ENCODE measurements at places on chromosomes 3 and 15.

- DNase-seq = no peak
These were observed 17.2 kb upstream of the TCAIM start for GRCh38 chr3:44321335-44321734.

GRCh38 chr3:120393761-120394160 lies 44.6 kb upstream of the LRRC58 start:
- no peak for DNase-seq

DNA sequence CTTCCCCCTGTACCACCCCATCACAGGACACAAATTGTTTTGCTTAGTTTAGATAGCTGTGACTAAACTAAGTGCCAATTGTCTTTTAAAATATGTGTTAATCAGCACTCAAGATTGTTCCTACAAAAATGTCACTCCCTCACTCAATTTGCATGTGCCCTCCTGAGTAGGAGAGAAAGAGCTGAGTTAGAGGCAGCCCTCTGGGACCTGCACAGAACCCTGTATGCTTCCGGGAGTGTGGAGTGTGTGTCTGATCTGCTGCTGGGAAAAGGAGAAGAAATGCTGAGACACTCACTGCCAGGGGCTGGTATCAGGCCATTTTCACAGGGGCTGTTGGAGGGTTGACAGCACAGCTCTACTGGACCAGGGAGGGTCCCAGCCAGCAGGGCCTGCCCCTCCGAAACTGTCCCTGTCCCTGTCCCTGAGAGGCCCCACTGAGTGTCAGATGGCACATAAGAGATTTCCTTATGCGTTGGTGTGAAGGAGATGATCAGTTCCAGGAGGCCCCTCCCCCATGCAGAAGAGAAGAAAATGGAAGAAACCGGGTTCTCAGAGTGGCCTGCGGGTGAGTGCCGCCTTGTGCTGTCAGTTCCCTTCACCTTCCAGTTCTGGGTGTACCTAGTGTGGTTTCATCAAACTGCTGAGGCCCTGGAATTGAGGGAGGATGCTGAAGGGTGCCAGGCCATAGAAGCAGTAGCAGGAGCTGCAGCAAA lies 3.9 kb upstream of the B3GNT5 start:
- no peak for DNase-seq

GRCh38 chr3:89447243-89447642 lies 339.8 kb downstream of the EPHA3 start:
- DNase-seq = no peak

DNA sequence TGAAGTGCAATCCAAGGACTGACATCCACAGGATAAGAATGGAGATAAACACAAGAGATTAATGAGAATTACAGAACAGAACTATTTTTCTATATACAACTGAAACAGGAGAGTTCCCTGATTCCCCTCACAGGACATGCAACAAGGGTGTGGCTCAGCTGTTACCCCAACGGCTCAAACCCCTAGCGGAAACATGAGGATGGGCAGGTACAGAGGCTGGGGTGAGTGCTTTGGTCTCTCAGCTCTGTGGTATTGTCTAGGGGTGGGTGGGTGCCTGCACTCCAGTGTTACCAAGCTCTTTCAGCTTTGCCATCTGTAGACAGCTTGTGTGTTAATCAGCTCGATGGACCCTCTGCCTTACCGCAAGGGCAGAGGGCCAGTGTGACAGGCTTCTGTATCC lies 17.8 kb upstream of the LRIG1 start:
- DNase-seq = no peak

DNA sequence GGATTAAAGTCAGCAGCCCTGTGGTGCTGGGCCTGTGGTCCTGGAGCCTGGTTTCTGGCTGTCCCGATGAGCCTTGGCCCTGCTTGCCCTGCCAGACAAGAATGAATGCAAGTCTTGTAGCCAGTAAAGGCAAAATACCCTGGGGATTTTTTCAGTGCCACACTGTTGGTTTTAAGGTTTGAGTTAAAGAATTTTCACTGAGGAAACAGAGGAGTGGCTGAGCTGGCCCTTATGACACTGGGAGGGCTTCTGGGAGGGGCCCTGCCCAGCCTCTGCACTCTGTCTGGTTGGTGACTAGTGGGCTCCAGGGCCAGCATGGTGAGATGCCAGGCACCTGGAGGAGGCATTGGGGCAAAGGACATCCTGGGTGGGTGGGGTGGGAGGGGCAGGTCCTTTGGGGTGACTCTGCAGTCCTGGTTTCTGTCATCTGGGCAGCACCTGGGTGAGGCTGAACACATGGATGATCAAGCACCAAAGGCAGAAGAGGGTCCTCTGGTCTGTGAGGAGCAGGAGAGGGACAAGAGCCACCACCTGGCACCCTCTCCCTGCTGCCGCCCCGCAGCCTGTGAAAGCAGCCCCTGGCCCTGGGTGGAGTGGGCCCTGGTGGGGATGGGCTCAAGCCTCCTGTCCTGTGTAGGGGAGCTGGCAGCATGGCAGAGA lies 12.5 kb upstream of the PLA2G4E start:
- no peak for DNase-seq

- DNase-seq = no peak
These were observed 805.9 kb downstream of the AGBL1 start for GRCh38 chr15:86885616-86886015.

GRCh38 chr3:139728414-139728813 lies 50.6 kb upstream of the NMNAT3 start:
- no peak for DNase-seq

DNA sequence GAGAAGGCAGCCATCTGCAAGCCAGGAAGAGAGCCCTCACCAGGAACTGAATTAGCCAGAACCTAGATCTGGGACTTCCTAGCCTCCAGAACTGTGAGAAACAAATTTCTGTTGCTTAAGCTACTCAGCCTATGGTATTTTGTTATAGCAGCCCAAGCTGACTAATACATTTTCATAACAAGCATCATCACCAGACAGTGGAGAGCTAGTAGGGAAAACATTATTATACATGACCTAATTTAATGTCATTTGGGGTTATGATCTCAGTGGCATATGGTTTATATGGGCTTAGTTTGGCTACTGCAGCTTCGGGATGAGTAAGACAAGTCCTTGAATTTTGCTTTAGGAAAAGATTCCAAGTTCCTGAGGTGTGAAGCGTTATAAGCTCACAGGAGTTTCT lies 35.6 kb downstream of the LNP1 start:
- no peak for DNase-seq

DNA sequence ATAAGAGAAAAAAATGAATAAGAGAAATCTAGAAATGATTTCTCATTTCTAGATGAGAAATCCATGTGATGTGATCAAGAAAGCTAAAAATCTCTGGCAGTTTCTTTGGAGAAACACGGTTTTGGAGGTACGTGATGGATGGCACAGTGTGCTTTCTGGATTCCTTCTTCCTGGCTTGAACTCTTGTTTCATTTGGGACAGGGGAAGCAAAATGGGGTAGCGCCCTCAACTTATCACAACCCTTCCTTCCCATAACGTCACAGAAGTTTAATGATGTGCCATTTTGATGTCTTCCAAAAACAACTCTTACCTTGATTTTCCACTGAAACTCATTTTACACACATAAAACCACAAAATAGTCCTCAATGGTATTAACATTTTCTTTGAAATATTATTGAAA lies 1037.3 kb downstream of the ROBO2 start:
- no peak for DNase-seq

DNA sequence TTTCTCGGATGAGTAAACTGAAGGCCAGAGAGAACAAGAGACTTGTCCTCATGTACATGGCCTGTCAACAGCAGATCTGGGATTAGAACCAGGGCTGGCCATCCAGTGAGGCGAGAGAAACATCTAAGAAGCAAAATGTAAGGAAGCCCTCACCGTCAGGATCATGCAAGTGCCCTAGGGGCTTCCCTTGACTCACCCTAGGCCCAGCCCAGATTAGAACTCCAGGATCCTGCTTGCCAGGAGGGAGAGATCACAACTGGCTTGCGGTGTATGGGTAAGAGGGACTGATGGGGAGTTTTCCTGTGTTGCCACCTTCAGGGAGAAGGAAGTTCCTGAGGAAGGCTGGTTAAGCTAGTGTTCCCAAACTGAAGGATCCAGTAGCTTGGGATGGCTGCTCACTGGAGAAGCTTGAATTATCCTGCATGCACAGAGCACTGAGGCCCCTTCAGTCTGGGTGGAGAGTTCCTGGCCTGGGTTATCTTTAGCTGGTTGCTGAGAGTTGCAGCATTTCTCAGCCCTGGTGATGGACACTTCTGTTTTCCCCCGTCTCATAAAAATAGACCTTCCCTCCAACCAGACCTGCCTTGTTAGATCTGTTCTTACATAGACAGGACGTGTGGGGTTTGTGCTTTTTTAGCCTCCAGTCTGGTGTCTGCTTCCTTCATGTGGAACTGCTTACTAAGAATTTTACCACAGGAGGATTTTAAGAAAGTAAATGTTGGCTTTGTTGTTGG lies 28.2 kb upstream of the XIRP1 start:
- DNase-seq = no peak

GRCh38 chr15:43094416-43095030 lies 11.3 kb downstream of the UBR1 start:
- DNase-seq = no peak
